Cardiac muscle cell (in vitro differentiated cells and primary cell): ENCODE measurements at places on chromosomes 16 and 17. TPM values are rescaled to one million over a fixed set of nuclear protein-coding genes. Genes with fewer than 3 reads are reported as not detected.

Gene CDRT15
- 0.42 TPM in 1 of 2 replicates, not detected in the other for polyA plus RNA-seq

Gene SCGB1C2
- not detected in 2 replicates for polyA plus RNA-seq

Gene SLC35G6
- 0.10 and 1.9 TPM in 2 replicates for polyA plus RNA-seq

Gene SDR42E2
- polyA plus RNA-seq = not detected in 2 replicates

Gene SIRT7
- 13.3 and 16.7 TPM in 2 replicates for polyA plus RNA-seq

Gene ZNF771
- 26.5 and 36.1 TPM in 2 replicates for polyA plus RNA-seq

Gene PRCD
- 13.3 and 14.4 TPM in 2 replicates for polyA plus RNA-seq

Gene NPIPB9
- 1.8 and 2.1 TPM in 2 replicates for polyA plus RNA-seq

Gene SLC38A8
- not detected in 2 replicates for polyA plus RNA-seq

Gene DPEP2
- polyA plus RNA-seq = 0.82 TPM in 1 of 2 replicates, not detected in the other

Gene TMEM238L
- not detected in 2 replicates for polyA plus RNA-seq

Gene KRTAP16-1
- not detected in 2 replicates for polyA plus RNA-seq

Gene TBC1D26
- 2.5 and 8.9 TPM in 2 replicates for polyA plus RNA-seq

Gene EVPLL
- polyA plus RNA-seq = not detected in 2 replicates

Gene RPRML
- polyA plus RNA-seq = not detected in 2 replicates
